ENCODE measurements at places on chromosomes 2 and 18. TPM values are rescaled to one million over a fixed set of nuclear protein-coding genes. Genes with fewer than 3 reads are reported as not detected.
A peak's percentile ranks its signal among the peaks of the same experiment; 100 is the strongest.

DNA sequence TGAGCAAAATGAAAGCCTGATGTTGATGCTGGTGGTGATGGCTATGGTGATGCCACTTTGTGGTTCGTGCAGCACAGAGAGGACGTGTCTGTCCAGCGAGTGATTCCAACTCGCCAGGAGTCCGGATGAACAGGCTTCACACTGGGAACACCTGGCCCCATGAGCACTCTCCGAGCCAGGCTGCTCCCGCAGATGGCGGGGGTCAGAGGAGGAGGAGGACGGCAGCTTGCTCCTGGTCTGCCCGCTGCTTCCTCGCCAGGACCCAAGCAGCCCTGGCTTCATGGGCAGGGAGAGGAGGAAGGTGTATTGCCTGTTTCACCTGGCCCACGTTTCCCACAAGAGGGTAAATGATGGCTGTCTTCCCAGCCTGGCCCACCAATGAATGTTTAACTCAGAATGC is 121.6 kb downstream of the MTCL1 start:
- ATAC-seq, result no peak

Gene KCMF1
- 80.7 TPM for total RNA-seq

DNA sequence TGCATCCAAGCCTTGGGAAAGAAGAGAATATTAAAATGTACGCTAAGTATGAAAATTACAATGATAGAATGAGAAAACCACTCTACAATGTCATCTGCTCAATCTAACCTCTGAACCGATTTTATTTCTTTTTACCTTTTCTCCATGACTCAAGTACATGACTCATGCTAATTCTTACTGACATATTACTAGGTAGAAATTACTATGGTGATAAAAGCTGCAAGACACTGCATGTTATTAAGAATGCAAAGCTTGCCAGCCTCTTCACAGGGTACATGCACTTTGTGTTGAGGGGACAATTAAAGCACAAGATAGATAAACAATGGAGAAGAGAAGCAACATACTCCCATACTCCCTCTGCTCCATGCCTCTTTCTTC is 20.7 kb downstream of the SFT2D3 start:
- ATAC-seq, result peak; percentile 80

- peak; percentile 48 for ATAC-seq
These were observed 56.7 kb upstream of the ASAP2 start for GRCh38 chr2:9149726-9150567.

GRCh38 chr2:102106133-102106556 is 36.4 kb upstream of the IL1R1 start:
- peak; percentile 49 for ATAC-seq

Gene RAX
- not detected for total RNA-seq

Gene TUBA4B
- total RNA-seq, result not detected

DNA sequence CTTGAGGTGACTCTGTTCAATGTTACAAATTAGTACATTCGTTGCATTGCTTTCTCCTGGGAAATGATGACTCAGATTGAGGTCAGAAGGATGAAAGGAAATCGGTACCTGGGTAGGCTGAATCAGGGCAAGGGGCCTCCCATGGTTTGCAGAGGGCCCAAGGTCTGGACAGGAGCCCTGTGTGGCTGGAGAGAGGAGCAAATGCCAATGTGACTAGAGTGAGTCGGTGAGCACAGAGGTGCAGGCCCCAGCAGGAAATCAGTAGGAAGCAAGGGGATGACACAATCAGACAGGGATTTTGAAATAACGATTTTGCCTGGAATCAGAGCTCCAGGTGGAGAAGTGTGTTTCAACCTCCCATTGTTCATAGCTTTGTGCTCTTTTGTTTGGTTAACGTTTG is 118.9 kb downstream of the CCDC102B start:
- peak; percentile 45 for ATAC-seq

Gene DYNAP
- total RNA-seq, result 26.2 TPM

GRCh38 chr2:41948397-41948763 is 99.4 kb upstream of the PKDCC start:
- no peak for ATAC-seq

Gene CHST9
- 0.56 TPM for total RNA-seq

DNA sequence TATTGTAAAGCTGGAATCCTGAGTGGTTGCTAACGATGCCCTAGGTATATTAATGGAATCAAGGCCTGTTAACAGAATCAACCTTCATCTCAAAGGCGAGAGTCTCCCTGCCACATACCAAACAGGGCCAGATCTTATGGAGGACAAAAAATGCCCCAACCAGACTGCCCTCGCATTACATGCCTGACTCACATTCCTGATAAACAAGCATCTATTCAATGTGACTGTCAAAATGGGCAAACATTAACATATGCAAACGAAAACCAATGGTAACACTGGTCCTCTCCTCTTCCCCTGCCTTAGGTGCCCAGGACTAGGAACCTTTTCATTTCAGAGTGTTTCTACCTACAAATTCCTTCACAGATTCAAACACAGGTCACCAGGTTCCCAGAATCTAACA is 83.4 kb downstream of the COL6A3 start:
- no peak for ATAC-seq

DNA sequence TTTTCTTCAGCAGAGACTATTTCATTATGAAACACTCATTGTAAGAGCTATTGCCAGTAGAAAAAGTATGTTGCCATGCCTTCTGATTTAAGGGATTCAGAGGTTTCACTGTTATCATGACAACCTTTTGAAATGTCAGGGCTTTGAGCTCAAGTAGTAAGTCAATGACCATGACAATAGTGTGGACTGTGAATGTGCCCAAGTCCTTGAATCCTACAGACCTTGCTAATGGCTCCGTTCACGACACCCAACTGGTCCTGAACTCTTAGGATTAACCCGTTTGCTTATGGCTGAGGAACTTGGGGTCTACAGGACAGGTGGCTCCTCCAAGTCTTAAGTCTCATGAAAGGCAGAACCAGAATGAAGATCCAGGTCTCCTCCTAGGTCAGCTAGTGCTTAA is 17.6 kb upstream of the KIDINS220 start:
- ATAC-seq, result no peak

DNA sequence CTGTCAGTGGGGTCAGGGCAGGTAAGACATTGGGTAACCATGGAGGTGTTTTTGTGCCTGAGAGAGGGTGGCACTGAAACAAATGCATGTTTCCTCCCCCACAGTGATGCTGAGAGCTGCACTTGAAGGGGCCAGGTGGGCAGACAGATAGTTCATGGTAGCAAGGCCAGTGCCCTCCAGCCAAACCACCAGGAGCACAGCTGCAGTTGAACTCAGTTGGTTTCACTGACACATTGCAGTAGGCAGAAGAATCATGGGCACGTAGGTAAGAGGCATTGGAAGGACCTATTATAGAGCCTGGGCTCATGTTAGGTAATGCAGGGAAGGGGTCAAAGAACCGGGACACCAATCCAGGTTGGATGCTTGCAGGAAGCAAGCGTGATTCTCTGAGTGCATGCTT is 93.2 kb upstream of the ARL4C start:
- ATAC-seq, result no peak

DNA sequence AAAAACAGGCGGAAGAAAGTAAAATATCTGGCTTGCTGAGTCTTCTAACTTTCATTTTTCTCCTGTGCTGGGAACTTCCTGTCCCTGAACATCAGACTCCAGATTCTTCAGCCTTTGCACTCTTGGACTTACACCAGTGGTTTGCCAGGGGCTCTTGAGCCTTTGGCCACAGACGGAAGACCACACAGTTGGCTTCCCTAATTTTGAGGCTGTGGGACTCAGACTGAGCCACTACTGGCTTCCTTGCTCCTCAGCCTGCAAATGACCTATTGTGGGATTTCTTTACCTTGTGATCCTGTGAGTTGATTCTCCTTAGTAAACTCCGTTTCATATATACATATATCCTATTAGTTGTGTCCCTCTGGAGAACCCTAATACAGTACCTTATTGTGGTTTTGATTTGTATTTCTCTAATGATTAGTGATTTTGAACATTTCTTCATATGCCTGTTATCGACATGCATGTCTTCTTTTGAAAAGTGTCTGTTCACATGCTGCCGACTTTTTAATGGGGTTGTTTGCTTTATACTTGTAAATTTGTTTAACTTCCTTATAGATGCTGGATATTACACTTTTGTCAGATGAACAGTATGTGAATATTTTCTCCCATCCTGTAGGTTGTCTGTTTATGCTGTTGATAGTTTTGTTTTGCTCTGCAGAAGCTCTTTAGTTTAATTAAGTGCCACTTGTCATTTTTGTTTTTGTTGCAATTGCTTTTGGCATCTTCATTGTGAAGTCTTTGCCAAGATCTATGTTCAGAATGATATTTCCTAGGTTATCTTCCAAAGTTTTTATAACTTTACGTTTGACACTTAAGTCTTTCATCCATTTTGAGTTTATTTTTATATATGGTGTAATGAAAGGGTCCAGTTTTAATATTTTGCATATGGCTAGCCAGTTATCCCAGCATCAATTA is 348.8 kb upstream of the SETBP1 start:
- no peak for ATAC-seq

DNA sequence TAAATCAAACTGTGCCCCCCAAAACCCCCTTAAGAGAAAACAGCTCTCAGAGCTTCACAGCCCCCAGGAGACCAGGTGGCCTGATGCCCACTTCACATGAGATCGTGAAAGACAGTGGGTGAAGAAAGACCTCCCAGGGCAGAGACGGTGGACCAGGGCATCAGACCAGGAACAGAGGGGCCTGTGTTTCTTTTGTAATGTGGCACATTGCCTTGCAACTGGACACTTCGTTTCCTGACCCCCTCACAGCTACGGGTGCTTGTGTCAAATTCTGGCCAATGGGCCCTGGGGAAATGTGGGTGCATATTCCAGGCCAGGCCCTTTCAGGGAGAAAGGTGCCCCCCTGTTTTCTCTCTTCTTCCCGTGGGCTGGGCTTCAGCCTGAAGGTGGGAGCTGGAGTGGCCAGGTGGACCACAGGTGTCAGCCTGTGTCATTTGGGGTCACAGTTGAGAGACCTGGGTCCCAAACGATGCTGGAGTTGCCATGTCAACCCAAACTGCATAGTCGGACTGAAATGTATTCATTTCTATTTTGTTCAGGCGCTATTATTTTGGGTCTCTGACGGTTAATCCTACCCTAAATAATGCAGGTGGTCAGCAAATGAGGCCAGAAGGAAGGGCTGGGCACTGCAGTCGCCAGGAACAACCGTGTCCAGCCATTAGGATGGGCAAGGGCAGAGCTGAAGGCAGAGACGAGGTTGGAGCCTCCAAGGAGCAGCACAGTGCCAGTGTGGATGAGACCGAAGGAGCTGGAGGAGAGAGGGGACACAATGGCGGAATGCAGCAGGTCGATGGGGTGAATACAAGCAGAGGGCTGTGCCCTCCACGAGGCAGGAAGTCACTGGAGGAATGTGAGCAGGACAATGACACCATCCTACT is 338.2 kb downstream of the EIPR1 start:
- no peak for ATAC-seq

DNA sequence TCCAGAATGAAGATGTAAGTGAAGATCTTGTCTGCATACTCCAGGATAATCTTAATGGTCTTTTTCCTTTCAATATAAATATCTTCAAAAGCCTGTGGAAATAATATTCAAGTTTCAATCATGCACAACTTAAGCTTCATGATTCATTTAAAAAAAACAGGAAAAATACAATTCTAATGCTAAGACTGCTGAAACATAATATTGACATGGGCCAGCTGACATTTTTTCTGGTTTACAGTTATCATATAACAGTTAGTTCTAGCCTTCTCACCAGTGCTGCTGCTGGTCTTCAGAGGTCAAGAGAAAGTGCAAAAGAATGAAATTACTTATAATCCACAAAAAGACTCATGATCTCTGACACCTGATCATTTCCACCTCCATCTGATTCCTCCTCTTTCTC is 110.4 kb upstream of the SCN1A start:
- ATAC-seq, result no peak

- ATAC-seq, result no peak
These were observed 8.9 kb downstream of the CCL20 start for GRCh38 chr2:227822416-227823003.

Gene RHBDD1
- total RNA-seq, result 26.6 TPM

DNA sequence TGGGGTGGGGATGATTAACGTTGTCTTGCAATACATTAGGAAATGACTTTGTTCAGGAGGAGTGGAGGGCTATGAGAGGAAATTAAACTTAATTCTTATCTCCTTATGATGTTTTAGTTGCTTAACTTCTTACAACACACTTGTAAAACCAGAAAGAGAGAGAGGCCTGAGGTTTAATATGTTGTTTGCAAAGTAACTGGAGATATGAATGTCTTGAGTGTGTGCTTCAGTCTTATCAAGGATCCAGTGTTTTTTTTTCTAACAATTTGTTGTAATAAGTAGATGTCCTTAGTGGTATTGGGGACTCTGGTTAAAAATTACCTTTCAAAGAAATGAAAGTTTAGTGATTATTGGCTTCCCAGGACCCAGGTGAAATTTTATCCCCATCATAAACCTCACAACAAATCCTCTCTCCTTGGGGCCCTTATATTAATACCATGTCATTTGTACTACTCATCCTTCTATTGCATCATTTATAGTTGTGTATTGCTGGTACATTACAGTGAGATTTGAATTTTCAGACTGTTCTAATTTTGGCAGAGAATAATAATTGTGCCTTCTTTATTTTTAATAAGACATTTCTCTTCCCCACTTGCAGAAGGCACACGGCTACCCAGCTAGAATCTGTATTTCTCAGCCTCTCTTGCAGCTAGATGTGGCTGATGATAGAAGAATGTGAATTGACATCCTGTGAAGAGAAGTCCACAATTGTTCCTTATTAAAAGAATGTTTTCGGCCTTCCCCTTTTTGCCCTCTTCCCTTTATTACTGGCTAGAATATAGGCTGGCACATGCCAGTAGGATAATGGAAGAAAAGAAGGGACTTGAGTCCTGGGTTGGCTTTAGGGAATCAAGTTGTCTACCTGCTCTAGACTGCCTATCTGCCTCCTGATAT is 91.9 kb upstream of the CXCR4 start:
- no peak for ATAC-seq

GRCh38 chr2:119022678-119023077 is 80.7 kb downstream of the MARCO start:
- ATAC-seq, result no peak

DNA sequence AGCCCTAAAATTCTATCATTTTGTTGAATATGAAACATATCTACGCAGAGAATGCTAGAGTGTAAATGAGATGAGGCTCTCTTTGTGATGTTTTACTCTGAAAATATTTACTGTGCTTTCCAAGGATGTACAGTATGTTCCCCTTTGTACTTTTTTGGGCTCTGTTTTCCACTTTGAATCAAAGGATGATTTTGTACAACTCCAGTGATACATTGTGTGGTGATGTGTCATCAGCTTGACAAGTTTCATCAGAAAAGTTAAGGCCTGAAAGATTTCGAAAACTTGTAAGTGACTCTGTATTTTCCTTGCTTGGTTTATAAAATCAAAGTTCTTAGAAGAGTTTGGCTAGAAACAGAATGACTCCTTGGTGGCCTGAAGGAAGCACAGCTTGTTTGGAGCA is 206.3 kb downstream of the LTBP1 start:
- peak; percentile 61 for ATAC-seq
